K562 (cell line): ENCODE measurements at places on chromosomes 6 and 20. TPM values are rescaled to one million over a fixed set of nuclear protein-coding genes. Genes with fewer than 3 reads are reported as not detected.
A peak's percentile ranks its signal among the peaks of the same experiment; 100 is the strongest.

Gene PRL
- not detected in 2 replicates for total RNA-seq

DNA sequence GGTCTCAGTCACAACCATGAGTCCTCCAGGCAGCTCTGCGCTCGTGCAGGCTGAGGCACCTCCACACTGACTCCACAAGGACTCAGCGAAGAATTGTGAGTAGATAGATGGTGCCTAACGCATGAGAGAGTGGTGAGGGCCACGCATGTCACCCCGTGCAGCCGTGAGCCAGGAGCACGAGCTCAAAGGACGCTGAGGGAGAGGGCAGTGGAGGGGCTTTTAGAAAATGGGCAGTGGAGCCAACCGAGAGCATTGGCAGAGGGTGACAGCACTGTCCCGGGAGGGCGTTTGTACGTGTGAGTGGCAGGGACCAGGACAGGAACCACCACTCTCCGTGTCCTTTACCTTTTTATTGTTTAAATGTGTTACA, 105.6 kb downstream of the PSMB1 start:
- H3K27me3 ChIP-seq: peaks cover 85% of the 10 kb centered on the region
- H3K27ac ChIP-seq: no peak overlapping the region
- no peaks in the 10 kb centered on the region for H3K36me3 ChIP-seq
- H3K4me3 ChIP-seq: no peak overlapping the region
- H3K4me1 ChIP-seq: no peaks in the 10 kb centered on the region
- no peak for DNase-seq

GRCh38 chr6:80543598-80544222, 437.2 kb downstream of the BCKDHB start:
- no peak overlapping the region for H3K27ac ChIP-seq
- H3K4me3 ChIP-seq: no peak overlapping the region
- H3K4me1 ChIP-seq: no peaks in the 10 kb centered on the region
- no peaks in the 10 kb centered on the region for H3K27me3 ChIP-seq
- DNase-seq: no peak

DNA sequence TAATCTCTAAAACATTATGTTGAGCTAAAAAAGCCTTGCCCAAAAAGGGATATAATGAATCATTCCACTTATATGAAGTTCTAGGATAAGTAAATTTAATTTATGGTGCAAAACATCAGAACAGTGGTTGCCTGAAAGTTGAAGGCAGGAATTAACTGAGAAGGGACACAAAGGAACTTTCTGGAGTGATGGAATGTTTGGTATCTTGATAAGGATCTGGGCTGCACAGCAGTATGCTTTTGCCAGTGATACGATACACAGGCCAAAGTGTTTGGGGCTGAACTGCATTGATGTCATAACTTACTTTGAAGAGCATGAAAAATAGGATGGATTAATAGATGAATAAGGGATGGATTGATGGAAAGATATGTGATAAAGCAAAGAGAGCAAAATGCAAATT, 146.1 kb upstream of the LRFN2 start:
- H3K4me3 ChIP-seq: no peak overlapping the region
- peaks cover 25% of the 10 kb centered on the region; the same call in 2 of the 3 replicates for H3K27me3 ChIP-seq
- DNase-seq: no peak
- no peak overlapping the region for H3K27ac ChIP-seq
- H3K36me3 ChIP-seq: no peaks in the 10 kb centered on the region

DNA sequence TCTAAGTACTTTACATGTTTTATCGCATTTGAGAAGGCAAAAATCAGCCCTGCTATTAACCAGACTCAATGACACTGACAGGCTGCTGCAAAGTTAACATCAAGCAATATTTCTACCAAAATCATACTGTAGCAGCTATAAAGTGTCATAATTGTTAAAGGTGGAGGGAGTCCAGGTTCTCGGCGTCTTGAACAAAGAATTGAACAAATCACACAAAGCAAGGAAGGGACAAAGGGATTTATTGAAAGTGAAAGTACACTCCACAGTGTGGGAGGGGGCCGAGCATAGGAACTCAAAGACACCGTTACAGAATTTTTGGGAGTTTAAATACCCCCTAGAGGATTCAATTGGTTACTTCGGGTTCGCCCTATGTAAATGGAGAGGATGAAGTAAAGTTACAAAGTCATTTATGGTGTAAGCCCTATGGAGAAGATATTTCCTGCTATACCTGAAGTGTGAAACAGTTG, 12.9 kb upstream of the ZNF391 start:
- H3K4me1 ChIP-seq: peaks cover 10% of the 10 kb centered on the region
- no peaks in the 10 kb centered on the region for H3K36me3 ChIP-seq
- peak overlapping the region; percentile 70 for H3K27ac ChIP-seq
